ENCODE measurements at places on chromosomes 2 and 18. TPM values are rescaled to one million over a fixed set of nuclear protein-coding genes. Genes with fewer than 3 reads are reported as not detected.
A peak's percentile ranks its signal among the peaks of the same experiment; 100 is the strongest.

DNA sequence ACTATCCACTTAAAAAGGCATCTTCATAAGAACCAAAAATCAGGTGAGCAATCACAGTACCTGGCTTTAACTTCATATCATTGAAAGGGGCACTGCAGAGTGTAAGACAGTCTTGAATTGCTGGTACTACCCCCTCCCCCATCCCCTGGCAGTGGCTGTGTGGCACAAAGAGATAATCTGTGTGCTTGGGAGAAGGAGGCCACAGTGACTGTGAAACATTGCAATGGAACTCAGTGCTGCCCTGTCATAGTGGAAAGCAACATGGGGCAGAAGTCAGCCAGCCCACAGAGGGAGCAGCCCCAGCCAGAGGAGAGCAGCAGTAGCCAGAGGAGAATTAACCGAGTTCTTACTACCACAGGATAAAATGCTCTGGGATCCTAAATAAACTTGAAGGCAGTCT is 45.3 kb upstream of the UGP2 start:
- DNase-seq = no peak

DNA sequence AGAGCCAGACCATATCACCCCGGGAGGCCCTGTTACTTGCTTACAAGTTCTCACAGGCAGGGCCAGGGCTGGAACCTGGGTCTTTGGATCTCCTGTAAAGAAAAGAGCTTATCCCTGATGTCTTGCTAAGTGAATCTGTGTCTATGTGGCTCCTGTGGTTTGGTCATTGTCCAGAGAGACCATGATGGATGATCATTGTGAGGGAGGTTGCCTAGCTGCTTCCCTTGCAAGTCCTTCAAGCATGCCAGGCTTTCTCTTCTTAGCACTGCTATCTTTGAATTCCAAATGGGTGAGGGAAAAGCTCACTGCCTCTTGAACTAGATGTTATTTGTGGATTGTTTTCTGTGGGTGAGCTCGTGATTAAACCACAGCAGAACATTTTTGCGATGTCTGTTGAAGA is 151.6 kb downstream of the FSHR start:
- DNase-seq = no peak

DNA sequence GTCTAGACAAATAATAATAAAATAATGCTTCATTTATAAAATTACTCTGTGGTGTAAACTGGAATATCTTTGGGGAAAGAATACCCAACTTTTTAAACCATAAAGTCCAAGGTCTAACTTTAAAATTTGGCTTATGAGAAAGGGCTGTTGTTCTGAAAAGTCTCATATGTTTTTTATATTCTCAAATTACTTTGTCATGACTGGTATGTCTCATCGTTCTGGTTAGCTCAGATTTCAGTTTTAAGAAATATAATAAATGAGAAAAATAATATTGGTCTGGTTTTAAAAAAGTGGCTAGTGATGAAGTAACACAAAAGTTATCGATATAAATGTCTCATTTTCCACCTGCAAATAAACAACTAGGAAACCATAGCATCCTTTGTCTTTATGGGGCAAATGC is 1658.1 kb downstream of the LRP1B start:
- no peak for DNase-seq

- DNase-seq = no peak
These were observed 489.1 kb upstream of the ACVR2A start for GRCh38 chr2:147355706-147356105.

DNA sequence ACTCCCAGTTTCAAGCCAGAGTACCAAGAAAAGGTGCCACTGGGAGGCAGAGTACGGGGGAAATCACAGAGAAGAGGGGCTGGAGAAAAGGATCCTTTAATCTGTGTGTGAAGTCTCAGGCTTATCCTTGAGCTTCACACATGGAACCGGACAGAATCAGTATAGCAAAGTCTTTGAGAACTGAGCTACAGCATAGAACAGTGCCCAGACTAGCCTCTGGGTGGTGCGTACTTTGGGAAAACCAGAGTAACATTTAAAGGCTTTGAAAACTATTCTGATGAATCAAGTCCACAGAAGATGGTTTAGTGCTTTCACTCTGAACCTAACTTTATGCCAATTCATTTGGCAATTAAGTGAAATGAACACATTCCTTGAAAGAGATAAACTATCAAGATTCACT is 83.1 kb downstream of the BABAM2 start:
- DNase-seq = no peak

GRCh38 chr18:44850001-44850400 is 169.3 kb downstream of the SETBP1 start:
- DNase-seq = no peak

DNA sequence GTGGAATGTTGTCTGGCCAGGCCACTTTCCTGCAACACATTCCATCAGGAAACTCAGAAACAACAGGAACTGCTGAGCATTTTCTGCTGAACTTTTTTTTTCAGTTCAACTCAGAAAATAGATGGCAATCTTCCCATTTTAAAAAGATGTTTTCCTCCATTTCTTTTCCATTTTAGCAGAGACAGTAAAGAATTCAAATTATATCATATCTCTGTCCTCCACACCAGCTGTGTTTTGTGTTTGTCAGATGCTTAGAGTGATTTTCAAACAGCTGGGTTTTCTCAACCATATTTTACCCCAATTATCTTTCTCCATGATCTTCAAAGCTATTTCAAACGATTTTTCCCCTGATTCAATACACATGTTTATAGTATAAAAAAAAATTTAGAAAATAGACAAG is 713.4 kb downstream of the LRRTM4 start:
- DNase-seq = no peak

DNA sequence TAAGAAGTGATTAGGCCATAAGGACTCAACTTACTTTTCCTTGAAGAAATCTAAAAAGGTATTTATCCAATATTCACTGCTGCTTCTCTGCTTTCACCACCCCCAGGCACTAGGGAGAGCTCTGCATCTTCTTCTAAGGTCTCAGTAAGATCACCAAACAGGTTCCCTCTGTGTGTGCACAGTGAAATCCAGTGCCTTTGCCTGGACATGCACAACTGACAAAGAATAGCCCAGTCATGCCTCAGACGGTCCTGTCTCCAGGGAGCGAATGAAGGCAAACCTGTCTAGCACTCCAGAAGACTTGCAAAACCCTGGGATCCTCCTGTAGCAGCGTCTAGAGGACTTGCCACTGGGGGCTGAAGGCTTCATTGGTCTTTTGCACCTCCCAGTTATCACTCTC is 344.5 kb upstream of the LRATD1 start:
- no peak for DNase-seq

- DNase-seq = no peak
These were observed 278.1 kb downstream of the LRATD1 start for GRCh38 chr2:14910654-14911053.

- DNase-seq = peak; percentile 83
These were observed 111.8 kb downstream of the STPG4 start for GRCh38 chr2:47043142-47043890.

DNA sequence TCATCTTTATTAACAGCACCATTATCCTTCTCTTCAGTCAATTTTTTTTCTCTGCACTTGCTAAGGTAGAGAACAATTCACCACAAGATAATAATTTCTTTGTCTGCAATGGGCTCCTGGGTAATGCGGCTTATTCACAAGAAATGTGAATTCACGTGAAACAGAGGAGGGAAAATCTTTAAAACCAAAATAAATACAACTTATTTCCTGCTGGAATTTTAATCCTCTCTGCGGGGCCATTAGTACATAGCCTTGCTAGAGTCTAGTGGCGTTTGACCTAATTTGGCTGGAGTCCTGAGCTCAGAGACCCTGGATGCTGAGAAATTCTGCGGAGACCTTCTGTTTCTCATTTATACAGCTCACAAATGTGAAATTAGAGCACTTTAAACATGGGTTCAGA is 319.3 kb upstream of the MMADHC start:
- DNase-seq = no peak

DNA sequence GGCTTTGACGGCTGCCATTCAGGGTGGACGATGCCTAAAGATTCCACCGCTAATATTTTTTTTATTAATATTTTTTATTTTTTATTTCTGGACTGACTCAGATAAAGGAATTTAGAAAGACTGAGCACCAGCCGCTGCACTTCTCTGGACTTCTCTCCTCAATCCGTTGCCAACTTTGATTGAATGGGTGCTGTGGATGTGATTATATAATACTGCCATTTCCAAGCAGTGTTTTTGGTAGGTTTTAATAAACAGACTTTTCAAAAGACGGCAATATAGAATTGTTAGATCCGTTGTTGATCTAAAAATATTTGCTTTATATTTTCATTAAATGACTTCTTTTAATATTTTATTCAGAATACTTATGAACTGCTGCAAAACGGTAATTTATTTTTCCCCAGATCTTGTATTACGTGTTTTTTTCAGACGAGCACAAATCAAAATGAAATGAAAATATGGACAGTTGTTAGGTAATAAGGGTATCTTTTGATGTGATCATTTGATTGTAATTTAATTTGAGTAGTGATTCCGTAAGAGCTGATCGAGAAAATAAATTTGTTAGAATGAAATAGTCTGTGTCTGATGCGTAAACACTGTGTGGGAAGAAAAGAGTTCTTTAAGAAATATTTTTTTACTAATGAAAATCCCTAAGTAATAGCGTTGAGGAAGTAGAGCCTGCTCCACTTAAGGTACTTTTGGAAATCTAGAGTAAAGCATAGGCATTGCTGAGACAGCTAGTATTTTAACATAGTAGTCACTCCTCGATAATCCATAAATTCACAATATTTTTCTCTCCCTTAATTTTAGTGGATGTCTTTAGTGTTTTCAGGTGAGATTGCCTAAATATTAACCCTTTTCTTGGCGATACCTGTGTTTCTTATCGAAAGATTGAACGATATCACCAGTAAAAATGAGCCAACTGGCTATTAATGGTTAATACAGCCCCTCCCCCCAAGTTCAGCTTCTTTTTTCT is 4.4 kb downstream of the POU3F3 start:
- no peak for DNase-seq

DNA sequence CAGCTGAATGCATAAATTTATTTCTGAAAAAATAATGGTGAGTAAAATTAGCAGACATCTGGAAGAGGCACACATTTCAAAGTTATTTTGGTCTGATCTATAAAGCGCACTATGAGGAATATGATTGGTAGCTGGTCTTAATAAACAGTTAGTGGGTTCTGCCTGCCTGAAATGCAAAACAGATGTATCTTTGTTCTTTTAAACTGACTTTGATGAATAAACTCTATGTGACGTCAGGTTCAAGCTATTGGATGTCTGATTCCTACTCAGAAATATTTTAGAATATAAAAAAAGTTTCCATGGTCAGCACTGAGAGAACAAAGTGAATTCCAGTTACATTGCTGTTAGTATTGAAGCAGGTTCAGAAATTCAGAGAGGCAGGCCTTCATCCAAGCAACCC is 136.4 kb downstream of the TPGS2 start:
- no peak for DNase-seq

DNA sequence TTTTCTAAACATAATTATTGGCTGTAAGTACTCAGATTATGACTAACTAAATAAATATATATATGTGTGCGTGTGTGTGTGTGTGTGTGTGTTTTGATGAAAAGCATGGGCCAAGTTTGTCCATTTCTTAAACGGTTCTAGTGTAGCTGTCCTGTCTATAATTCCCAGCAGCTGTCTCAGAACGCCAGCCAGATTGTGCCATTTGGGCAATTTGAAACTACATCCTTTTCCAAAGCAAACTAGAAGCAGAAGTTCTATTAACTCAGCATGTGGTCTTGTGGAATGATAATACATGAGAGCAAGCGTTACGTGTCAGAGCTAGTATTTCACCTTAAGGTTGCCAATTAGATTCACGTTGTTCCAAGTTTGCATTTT is 1.7 kb downstream of the ARHGAP28 start:
- no peak for DNase-seq

GRCh38 chr2:88690591-88691338 is 708 bp upstream of the RPIA start:
- DNase-seq = peak; percentile 19

DNA sequence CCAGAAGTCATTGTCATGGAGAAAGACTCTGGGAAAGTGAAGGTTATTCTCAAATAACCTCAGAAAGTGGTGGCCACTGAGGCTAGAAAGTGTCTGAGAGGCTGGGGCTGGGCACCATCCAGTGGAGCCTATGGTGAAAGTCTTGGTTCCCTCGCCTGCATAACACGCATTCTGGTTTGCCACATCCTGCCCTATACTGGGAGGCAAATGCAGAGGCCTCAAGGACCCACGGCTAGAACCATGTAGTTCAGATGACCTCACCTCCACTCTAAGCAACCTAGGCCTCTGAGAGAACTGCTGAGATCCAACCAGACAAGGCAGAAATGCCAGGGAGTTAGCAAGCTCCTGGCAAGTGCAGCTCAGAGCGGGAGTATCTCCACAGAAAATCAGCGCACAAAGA is 5.1 kb downstream of the ITGB6 start:
- DNase-seq = no peak

DNA sequence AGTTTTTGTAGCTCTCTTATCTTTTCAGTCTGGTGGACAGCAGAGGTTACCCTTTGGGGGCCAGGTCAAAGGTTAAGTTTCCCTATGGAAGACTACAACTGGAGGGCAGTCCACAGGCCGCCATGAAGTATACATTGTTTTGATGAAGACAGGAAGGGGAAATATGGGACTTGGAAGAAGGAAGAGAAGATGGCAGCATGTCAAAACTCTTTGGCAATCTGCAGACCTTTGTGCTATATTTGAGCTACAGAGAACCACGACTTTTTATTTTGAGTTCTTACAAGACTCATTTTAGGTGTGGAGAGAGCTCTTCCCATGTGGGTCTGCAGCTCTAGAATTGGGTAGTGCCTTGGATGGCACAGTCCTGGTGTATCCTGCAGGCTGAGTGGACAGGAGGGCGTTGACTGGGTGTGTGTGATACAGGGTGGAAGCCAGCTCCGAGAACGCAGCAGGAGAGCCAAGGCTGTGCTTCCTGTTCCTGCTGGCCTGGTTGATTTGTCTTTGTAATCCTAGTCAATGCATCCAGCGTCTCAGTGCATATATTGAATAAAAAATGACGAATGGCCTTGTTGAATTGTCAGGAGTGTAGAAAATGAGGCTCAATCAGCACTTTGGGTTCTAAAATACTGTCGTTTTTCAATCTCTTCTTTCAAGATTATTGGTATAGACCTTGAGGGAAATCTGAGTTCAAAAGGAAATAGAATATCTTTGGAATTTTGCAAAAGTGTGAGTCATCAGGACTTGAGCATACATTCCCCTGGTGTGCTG is 11.5 kb downstream of the ITGA6 start:
- DNase-seq = peak; percentile 75

- no peak for DNase-seq
These were observed 144.2 kb upstream of the PARD3B start for GRCh38 chr2:204401114-204401513.

The COL3A1 gene
- 1.0 TPM for total RNA-seq

The CRYGD gene
- not detected for total RNA-seq

The RNF125 gene
- 7.4 TPM for total RNA-seq

The KRCC1 gene
- 5.8 TPM for total RNA-seq

The STPG4 gene
- total RNA-seq = 10.6 TPM

The CCDC68 gene
- 6.6 TPM for total RNA-seq

The SERPINB12 gene
- not detected for total RNA-seq

The COMMD1 gene
- total RNA-seq = 16.1 TPM

Data from HCT116 (cell line).